H7 (cell line): ENCODE measurements at places on chromosomes 2 and 18.

DNA sequence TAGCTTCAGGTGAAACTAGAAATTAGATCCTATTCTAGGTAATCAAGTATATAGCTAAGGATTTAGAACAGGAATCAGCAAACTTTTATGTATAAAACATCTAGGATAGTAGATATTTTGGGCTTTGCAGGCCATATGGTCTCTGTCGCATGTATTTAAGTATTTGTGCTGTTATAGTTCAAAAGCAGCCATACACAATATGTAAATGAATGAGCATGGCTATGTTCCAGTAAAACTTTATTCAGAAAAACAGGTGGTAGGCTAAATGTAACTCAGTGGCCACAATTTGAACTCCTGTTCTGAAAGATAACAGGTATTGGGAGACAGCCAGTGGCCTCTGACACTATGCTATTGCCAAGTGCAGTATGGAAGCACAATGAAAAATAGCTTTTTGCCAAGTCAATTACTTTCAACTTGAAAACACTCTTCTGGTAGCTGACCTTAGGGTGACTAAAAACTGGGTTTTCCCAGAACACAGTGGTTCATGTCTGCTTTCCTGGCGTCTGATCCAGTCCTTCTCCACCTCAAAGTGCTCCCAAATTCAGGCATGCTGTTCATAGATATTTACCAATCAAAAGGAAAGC lies 304.7 kb upstream of the SYT4 start:
- no peak for DNase-seq

DNA sequence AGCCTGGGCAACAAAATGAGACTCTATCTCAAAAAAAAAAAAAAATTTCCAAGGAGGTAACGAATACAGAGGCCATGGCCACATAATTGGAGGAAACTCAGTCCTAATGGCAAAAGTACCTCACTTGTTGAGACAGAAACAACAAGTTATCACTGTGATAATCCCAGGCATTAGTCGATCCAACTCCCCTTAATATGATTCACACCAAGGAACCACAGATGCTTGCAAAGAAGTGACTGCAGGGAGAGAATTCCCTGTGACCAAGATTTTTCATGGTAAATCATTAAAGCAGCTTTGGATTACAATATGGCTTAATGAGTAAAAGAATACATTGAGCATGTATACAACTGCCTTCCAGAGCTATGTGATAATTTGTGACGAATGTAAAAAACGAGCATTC lies 80.4 kb upstream of the RNU4ATAC start:
- DNase-seq, result no peak

GRCh38 chr2:29463181-29463900 lies 348.1 kb downstream of the CLIP4 start:
- no peak for DNase-seq

DNA sequence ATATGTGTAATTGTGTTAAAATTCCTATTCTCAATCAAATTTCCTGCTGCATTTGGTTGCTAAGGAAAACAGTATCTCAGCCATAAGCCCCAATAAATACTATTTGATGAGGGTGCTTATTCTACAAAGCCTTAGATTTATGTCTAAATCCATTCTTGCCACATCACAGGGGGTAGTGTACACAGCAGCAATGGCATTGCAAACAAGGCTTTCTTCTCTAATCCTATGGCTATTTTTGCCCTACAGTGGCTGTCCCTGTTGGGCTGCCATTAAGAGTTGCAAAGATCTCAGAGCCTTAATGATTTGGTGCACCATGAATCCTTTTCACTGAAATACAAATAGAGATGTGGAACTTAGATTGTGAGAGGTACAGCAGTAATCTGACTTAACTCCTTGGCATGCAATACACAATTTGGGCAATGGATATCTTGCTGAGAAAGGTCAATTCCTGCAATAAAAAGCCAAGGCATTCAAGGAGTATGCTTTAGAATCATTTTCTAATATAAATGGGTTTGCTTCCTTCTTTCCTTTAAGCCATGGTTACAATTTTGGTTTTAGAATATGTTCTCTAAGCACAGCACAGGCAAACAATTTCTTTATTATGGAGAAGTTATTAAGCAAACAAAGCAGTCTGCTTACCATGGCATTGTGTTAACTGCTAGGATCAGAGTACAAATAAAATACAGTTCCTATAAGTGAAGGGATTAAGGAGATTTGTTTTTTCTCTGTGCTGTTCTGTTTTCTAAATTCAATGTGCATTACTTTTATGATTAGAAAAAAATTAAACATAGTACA lies 69.8 kb upstream of the CD302 start:
- DNase-seq, result no peak

GRCh38 chr2:126921066-126921465 lies 22.4 kb downstream of the TEX51 start:
- no peak for DNase-seq

DNA sequence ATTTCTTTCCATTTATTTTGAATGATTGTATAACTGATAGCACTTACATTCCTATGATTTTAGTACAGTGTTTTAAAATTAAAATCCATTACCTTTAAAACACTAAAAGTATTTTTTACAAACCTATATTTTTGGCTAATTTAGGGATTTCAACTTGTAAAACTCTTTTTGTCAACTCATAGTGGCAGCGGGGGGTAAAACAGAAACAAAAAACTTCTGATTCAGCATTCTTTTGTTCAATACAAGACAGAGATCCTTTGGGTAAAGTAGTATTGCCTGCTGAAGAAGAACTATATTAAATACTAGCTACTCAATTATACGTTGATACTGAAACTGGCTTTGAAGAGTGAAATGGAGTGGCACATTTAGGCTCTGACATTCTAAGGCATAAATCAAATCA lies 437.4 kb upstream of the CDH19 start:
- no peak for DNase-seq
